Esophagus squamous epithelium (tissue), 5 donors: ENCODE measurements at places on chromosomes 11 and 22.

DNA sequence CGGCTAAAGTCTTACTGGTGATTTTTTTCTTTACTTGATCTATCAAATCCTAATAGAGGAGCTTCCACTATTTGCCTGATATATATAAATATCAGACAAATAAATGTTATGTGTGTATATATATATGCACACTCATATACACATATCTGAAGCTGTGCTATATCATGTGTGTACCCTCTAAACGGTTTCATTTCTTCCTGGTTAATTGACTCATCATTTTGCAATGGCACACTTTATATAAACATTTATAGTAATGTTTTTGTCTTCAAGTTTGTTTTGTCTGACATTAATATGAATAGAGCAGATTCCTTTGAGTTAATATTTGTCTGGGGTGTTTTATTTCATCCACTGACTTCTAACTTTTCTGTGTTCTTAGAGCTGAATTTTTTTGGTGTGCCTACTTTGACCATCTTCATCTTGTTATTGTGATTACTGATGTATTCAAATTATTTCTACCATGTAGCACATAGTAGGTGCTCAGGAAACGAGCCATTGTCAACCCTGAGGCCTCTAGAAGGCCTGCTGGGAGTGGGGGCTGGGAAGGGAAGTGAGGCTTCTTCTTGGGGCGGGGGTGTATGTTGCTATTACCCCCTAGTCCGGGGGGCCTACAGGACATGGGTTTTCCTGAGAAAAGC is 82.6 kb downstream of the LRRC32 start:
- no peak for DNase-seq

GRCh38 chr11:133723056-133723455 is 122.3 kb downstream of the SPATA19 start:
- DNase-seq, result no peak

- DNase-seq, result no peak
Measured at GRCh38 chr11:27699926-27700350, 317 bp downstream of the BDNF start.

DNA sequence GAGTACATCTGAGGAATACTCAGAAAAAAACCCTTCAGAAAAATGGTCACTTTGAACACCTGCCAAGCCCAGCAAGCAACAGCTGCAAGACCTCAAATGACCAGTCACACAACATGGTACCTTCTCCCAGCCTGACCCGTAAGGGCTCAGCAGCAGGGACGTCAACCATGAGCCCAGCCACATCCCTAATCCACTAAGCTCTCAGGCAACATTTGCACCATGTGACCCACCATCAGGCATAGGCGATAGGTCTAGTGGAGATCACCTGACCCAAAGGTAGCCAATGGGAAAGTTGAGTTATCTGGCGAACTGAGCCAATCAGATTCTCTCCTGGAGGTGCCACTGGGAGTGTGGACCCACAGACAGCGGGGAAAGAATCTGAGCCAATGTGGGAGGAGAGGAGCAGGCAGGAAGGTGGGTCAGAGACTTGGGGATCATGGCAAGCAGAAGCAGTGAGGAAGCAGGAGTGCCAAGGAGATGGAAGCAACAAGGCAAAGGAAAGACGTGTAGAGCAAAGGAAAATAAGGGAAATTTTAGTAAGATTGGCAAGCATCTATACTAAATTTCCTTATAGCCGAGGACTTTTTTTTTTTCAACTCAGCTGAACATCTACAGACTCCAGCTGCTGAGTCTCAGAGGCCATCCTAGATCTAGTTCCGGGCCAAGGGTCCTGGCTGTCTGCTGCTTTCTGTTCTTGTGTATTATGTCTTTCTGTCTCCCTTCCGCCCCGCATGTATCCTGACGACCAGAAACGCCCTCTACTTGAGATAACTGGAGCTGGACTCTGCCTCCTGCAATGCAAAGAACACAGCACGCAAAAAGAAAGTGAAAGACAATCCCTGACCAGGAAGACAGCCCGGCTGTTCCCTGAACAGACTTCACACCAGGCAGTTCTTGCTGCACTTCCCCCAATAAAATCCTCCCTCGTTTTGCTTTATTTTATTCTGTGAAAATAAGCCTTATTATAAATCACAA is 11.0 kb upstream of the PLAAT2 start:
- no peak for DNase-seq

DNA sequence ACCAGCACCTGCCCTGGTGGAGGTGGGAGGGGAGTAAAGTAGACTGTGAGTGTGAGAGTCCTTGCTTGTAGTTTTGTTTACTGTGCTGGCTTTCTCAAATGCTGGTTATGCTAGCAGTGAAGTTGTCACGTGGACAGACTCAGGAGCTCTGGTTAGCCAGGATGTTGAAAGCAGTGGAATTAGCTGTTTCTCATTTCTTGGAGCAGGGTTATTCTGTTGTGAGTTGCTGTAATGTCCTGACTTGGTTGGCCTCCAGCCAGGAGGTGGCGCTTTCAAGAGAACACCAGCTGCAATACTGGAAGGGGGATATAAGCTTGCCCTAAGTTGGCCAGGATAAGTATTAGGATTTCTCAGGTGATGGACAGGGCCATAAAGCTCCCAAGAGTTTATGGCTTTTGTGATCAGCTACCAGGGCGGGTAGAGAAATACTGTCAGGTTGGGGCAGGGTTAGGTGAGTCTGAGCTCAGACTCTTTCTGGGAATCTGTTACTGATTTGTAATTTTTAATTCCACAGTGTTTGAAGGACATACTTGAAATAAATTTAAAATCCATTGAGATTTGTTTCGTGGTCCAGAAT is 13.7 kb downstream of the CYP2D6 start:
- DNase-seq, result no peak

- no peak for DNase-seq
Measured at GRCh38 chr11:46461461-46461927, 69.9 kb upstream of the CHRM4 start.

DNA sequence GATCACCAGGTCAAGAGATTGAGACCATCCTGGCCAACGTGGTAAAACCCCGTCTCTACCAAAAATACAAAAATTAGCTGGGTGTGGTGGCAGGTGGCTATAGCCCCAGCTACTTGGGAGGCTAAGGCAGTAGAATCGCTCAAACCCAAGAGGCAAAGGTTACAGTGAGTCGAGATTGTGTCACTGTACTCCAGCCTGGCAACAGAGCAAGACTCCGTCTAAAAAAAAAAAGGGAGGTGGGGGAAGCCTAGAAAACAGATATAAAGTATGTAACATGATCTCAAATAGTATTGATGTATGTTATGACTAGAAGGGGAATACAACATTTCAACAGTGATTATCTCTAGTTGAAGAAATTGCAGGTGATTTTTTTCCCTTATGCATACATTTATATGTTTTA is 61.4 kb downstream of the SLC1A2 start:
- no peak for DNase-seq

- no peak for DNase-seq
Measured at GRCh38 chr11:6210274-6210955, 5.1 kb downstream of the C11orf42 start.

DNA sequence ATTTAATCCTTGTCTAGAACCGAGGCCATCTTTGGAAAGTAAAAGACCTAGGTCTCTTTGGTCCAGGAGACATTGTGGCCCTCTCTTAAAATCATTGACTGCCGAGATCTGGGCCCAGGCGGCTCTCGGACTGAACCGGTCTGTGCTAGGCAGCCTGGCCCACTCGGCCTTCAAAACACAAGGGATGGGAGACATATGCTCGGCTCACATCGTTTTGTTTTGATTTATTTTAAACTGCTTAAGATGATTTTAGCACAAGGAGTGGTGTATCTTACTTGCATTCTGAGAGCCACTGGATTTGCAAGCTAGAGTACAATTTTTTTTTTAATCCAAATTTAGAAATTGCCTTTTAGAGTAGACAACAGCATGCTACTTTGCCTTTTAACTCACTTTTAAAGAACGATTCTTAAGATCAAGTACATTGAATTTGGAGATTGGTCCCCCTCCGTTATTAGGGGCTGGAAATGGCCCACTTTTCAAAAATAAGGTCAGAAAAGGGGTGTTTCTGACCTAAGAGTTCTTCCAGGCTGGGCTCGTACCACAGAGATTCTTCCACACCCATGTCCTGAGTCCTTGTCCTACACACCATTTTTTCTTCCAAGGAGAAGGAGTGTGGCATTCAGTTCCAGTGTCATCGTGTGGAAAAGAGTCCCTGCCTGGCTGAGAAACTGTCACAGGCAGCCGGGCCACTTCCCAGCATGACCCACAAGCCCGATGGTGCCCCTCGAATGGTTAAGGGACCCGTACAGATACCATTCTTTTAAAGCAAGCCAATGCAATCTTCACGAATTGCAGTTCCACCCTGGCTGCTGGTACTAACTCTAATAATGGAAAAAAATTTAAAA is 80.5 kb upstream of the WNT7B start:
- DNase-seq, result no peak

- no peak for DNase-seq
Measured at GRCh38 chr11:12901272-12901671, 107.8 kb upstream of the RASSF10 start.

GRCh38 chr22:22657712-22658111 is 13.3 kb downstream of the GGTLC2 start:
- DNase-seq, result no peak

DNA sequence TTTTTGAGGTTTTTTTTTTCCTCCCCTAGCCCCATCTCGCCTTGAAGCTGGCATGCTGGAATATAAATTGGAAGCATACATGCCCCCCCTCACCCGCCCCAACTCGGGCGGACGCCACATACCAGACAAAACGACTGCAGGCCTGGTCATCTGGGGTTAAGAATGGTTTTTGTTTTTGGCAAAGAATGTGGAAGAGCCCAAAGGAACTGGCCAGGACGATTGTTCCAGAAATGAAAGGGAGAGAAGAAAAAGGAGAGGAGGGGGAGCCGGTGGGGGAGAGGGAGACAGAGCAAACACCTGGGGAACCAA is 25.0 kb downstream of the MN1 start:
- no peak for DNase-seq

DNA sequence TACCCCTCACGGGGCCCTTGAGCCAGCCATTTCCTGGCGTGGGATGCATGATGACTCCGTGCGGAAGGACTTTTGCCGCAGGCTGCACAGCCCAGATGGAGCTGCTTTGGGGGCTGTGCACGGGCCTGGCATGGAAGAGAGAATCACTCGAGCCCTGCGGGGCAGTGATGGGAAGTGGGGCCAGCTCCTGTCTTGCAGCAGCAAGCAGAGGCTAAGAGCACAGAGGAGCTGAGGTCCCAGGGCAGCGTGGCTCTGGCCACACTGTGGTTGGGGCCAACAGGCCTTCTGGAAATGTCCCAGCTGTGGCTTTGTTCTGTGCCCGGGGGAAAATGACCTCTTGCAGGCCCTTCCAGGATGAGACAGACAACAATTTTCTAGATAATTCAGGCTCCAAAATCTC is 92.7 kb upstream of the TIMP3 start:
- DNase-seq, result no peak

- no peak for DNase-seq
Measured at GRCh38 chr11:23997356-23997755, 499.5 kb upstream of the LUZP2 start.

GRCh38 chr11:112401036-112401769 is 140.5 kb upstream of the PLET1 start:
- DNase-seq, result no peak

GRCh38 chr22:37409459-37410050 is 17.7 kb downstream of the ELFN2 start:
- no peak for DNase-seq

GRCh38 chr11:44865866-44866272 is 84.8 kb downstream of the TP53I11 start:
- DNase-seq, result no peak

DNA sequence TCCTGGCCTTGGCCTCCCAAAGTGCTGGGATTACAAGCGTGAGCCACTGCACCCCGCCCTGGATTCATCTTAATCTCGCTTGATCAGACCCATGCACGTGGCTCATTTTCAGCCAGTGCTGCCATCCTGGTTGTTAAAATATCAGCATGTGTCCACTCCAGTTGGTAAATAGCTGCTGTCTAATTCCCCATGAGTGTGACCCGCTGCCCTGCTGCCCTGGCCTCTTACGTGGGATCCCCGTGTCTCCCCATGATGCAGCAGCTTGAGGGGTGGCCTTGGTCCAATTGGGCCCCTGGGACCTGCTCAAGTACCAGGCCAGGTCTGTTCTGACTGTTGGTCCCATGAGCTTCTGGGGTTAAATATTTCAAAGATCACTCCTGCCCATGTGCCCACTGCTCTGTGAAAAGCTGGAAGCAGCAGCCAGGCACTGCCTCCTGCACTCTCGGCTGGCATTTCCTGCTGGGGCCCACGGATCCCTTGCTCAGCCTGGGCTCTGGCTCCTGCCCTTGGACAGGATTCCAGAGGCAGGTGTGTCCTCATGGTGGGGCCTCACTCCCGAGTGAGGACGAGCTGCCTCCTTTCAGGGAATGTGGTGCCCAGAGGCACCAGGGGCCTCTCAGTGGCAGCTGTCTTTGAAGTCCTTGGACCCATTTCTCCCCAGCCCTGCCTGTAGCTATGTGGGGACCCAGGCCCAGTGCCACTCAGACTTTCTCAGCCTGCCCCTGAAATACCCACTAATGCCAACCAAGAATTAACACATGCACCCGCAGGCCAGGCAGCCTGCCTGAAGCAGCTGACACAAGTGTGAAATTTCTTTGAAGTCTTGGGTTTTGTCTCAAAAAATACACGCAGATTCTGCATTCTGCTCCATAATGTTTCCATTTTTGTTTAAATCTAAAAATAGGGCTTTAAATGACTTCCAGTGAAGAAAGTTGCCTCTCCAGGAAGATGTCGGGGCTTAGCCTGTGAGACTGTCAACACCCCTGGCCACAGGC is 38.1 kb upstream of the PRDM11 start:
- DNase-seq, result no peak

- DNase-seq, result no peak
Measured at GRCh38 chr11:68279676-68280075, 7.9 kb upstream of the C11orf24 start.

- DNase-seq, result no peak
Measured at GRCh38 chr11:73542175-73542574, 55.7 kb downstream of the FAM168A start.

DNA sequence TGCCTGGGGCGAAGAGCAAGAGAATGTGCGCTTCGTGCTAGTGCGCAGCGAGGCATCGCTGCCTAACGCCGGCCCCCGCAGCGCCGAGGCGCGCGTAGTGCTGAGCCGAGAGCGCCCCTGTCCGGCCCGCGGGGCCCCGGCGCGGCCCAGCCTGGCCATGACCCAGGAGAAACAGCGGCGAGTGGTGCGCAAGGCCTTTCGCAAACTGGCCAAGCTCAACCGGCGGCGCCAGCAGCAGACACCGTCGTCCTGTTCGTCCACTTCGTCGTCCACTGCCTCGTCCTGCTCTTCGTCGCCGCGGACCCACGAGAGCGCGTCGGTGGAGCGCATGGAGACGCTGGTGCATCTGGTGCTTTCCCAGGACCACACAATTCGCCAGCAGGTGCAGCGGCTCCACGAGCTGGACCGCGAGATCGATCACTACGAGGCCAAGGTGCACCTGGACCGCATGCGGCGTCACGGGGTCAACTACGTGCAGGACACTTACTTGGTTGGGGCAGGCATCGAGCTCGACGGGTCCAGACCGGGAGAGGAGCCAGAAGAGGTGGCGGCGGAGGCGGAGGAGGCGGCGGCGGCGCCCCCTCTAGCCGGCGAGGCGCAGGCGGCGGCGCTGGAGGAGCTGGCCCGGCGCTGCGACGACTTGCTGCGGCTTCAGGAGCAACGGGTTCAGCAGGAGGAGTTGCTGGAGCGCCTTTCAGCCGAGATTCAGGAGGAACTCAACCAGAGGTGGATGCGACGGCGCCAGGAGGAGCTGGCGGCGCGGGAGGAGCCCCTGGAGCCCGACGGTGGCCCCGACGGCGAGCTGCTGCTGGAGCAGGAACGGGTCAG is 1.0 kb downstream of the RASSF10 start:
- no peak for DNase-seq
